ENCODE measurements at places on chromosomes 7 and 10.
A peak's percentile ranks its signal among the peaks of the same experiment; 100 is the strongest.

DNA sequence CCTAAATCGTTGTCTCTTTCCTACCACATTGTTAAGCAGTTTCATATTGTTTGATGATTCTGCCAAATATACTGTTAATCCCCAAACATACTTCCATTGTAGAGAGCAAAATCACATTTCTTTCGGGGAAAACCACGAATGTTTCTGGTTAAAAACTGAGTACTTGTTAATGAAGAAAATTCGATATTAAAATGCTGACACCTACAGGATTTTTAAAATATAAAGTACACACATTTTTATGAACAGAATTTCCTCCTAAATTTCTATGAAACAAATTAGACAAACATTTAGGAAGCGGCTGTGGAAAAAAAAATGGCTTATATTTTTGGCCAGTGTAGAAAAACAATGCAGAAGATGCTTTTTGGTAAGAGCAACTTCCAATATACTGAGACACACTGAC is 68.8 kb downstream of the IDE start:
- no peak for DNase-seq

- DNase-seq: no peak
Observed at GRCh38 chr10:118439824-118440223, 97.7 kb upstream of the FAM204A start.

DNA sequence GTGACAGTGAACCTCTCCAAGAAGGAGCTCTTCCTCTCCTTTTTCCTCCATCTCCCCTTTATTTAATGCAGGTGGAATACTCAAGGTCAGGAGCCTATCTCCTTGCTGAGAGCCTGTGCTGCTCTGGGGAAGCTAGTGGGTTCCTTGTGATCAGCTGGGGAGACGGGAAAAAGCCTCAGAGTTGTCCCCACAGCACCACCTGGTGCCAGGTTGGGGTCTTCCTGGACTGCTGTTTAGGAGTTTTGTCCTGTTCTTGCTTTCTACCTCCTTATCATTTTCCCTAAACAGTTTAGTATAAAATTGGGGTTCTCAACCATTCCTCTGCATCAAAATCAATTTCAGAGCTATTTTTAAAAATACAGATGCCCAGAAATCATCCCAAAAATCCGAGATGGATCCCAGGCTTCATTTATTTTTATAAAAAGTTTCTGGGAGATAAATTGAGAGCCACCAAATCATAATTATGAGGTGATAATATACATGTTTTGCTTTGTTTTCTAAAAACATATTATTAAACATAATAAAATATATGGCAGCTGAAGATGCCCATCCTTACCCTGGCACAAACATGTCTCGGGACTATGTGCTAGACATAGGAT is 44.3 kb downstream of the MACC1 start:
- no peak for DNase-seq

GRCh38 chr7:53350241-53350640 is 314.8 kb downstream of the POM121L12 start:
- DNase-seq: no peak

DNA sequence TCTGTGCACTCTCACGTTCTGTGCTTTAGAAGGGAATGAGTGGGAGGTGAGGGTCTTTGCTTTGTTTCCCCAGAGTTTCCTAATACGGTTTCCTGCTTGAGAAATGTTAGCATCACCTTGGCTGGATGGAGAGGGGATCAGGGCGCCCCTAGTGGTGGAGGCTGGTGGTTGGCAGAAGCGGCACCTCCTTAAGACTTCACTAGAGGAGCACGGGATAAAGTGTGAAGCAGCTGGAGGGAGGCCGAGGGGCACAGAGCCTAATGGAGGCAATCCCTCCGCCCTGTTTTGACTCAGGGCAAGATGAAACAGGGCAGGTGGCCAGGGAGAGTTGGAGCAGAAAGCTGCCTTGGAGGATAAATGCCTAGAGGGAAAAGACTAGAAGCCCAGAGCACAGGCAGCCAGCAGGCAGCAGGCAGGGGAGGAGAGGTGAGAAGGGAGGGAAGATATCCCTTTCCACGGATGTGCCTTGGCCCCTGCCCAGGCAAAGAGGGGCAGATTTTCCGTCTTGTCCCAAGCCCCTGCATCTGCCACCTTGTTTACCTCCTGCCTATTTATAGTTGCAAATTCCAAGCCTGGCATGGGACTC is 56.0 kb upstream of the BTRC start:
- DNase-seq: peak; percentile 38

DNA sequence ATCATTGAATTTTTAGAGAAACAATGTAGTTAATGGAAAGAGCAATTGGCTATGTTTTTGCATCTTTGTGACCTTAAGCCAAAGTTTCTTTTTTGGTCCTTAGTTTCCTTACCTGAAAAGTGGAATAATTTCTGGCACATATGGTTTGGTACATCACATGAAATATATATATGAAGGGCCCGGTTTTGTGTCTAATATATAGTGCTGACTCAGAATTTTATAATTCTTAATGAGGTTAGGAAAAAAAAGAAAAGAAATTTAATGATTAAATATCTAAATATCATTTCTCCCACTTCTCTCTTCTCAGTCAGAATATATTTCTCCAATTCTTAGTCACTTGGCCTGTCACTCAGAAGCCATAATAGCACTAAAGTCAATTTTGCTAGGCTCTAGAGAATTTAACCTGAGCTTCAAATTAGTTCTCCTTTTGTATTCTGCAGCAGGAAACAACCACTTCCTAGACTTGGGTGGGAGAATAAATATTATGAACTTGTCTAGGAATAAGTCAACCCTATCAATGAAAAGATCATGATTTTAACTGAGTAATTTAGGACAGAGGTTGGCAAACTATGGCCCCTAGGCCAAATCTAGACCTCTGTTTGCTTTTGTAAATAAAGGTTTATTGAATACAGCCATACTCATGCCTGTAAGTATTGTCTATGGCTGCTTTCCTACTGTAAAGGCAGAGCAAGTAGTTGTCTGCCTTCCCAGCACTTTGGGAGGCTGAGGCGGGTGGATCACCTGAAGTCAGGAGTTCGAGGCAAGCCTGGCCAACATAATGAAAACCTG is 34.6 kb downstream of the PPP1R9A start:
- DNase-seq: no peak

- no peak for DNase-seq
Observed at GRCh38 chr10:117439243-117439912, 64.1 kb upstream of the PDZD8 start.

DNA sequence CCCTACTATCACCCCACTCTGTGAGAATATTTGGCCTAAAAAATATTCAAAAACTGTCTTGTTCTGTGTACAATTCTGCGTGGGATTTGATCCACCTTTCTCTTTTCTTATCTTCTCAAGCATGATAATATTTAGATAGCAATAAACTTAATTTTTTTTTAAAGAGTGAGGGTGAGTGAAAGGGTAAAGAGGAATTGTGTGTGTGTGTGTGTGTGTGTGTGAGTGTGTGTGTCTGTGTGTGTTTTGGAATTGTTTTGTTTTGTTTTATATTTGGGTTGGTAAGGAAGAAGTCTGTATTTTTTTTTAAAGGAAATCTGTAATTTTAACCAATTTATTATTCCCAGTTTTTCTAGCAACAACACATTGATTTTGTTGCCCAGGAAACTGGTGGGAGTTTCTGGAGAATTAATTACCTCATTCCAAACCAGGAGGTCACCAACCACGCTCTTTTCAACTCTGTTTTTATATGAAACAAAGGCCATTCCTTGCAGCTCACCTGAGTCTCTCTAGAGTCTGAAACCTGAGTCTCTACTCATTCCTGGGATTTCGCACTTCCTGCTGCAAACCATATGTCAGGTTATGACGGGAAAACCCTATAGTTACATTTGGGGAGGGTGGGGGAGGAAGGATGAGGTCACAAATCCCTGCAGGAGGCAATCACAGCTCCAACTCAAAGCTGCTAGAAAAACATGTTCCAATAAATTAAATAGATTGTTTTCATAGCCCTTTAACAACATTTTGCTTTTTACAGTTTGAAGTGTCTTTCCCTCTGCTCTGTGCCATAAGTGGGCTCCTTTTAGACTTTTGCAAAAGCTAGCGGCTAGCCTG is 38.1 kb upstream of the XPNPEP1 start:
- DNase-seq: no peak

DNA sequence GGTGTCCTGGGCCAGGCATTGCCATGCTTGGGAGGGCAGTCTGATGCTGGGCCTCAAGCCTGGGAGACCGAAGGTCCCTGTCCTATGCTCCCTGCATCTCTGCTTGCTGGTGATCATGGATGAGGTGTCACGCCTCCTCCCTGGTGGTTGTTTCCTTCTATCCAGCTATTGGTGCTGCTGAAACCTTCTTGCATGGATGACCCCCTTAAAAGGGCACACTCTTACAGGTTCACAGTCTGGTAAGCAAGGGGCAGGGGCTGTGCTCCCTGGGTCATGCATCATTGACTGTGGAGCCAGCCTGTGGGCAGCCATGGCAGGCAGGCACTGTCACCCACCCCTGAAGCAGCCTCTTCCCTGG is 36.8 kb upstream of the SLC29A3 start:
- no peak for DNase-seq

- DNase-seq: no peak
Observed at GRCh38 chr7:105759670-105760550, 116.5 kb downstream of the ATXN7L1 start.

DNA sequence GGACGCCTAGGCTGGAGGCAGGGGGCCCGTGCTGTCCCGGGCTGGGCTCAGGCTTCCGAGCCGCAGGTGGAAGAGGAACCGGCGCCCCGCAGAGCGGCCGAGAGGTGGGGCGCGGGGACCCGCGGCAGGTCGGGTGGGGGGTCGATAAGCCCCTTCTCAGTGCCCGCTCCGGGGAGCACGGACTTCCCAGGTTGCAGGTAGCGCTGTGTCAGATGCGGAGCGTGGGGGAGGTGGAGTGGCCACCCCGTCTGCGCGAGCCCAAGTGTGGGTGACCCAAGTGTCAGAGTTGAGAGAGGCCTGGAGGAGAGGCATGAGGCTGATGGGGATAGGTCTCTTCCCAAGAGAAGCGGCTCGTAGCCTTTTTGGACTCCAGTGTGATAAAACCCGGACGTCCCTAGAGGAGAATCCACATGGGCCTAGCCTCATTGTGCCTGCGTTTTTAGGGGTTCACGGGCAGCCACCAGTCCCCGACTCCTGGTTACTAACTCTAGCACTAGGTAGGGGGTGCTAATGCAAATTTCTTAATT is 580 bp downstream of the EEPD1 start:
- DNase-seq: no peak

- no peak for DNase-seq
Observed at GRCh38 chr10:132711613-132712121, 74.3 kb downstream of the NKX6-2 start.

DNA sequence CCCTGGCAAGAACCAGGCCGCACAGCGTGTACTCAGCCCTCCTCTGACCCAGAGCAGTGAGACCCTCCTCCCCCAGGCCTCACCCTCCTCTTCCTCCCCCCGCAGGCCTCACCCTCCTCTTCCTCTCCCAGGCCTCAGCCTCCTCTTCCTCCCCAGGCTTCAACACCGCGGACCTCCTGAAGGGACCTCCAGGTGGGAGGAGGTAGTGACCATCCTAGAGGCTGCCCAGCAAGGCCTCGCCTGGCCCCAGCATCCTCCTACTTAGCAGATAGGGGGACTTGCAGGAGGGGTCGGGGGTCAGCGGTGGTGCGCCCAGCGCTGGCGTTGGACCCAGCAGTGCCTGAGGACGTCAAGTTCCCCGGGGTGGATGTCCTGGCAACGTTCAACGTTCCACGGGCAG is 270.8 kb downstream of the ELFN1 start:
- DNase-seq: no peak

DNA sequence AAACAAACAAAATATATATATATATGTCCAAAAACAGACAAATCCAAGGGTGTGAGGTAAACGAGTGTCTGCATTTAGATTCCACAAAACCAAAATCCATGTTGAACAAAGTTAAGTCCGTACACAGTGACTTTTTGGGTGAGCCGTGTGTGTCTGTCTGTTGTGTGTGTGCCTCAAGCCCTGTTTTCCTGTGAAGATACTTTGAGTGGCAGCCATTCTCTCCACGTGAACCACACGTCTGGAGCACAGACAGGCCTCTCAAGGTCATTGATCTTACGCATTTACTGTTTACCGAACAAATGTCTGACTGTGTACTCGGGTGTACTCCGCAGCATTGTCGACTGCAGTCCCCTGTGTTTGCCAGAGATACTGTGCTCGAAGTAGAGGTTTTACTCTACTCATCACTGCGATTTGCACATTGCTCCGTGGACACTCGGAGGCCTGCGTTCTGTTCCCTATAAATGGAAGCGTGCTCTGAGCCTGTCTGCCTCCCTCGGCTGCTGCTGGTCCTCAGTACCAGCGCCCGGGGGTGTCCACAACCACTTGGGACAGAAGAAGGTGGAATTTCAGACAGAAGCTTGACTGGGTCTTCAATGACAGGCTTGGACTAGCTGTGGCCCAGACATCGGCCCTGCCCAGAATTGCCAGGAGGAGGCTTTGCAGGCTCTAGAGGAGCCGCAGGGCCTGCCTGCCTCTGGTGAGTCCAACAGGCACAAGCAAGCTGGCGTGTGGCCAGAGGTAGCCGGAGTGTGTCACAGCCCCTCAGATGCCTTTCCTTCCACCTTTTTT is 22.1 kb downstream of the CYP17A1 start:
- DNase-seq: no peak

DNA sequence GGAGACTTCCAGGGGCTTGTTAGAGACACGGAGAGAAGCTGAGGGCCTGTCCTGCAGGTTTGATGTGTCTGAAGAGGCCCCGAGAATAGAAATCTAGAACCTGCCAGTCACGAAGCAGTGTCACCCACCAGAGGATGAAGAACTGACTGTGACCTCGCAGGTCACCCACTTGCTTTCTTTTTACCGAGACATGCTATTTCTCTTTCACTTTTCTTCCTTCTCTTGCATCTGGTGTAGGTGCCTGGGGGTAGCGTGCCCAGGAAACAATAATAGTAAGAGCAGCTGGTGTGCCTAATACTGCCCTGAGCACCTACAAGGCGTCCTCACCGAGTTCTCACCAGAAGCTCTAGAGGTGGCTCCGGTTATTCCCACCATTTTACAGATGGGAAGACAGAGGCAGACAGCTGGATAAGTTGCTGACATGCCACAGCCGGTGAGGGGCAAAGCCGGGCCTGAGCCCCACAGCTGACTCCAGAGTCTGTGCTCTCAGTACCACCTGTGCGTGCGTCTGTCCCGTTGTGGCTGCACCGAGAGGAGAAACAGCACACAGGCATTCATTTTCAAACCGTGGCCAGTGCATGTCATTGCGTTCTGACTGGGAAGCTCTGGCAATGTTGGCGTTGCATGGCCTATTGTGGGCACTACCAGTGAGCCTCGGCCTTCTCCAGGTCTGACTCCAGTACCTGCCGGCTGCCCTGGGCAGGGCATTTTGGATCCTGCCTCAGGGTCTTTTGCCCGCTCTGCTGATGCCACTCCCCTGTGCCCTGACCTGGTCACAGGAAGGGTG is 7.8 kb downstream of the CHST3 start:
- DNase-seq: no peak

DNA sequence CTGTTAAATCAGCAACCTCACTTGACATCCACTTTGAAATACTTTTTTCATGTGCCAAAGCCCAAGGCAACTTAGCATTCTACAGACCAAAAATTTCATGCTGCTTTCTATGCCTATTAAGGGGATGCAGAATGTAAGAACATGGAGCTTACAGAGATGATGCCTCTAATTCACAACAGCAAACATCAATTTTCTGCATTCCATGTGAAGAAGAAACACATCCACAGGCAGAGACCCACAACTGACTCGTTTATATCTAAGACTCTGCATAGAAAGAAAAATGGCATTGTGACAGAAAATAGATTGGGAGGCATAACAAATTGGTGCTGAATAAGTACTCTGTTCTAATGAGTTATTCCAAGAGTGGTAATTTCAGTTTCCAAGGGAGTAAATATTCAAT is 107.6 kb downstream of the SGMS1 start:
- DNase-seq: no peak

GRCh38 chr7:2665359-2665791 is 22.6 kb upstream of the AMZ1 start:
- no peak for DNase-seq

All from stimulated activated CD8-positive, alpha-beta memory T cell treated with anti-CD3 and anti-CD28 coated beads, Interleukin-7, amount 100 ng/mL, for 1 hour (primary cell).